ENCODE measurements at places on chromosomes 5 and 9.

DNA sequence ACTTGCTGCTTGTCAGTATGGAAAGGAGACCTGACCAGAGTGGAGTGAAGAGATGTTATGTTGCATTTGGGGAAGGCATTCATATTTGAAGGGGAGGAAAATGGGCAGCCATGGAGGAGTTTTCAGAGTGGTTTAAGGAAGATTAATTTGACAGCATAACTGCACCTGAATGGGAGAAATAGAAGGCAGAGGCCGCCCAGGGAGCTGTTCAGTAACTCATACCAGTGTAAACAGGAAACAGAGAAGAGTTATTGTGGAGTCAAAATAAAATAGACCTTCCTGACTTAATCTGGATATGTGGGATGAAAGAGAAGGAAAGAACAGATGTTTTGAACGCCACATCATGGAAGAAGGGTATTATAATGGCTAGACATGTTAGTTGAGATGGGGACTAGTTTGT is 13.4 kb downstream of the SLC44A1 start:
- no peak for DNase-seq

- peak; percentile 11 for DNase-seq
Observed at GRCh38 chr5:10133830-10134229, 115.9 kb downstream of the ATPSCKMT start.

DNA sequence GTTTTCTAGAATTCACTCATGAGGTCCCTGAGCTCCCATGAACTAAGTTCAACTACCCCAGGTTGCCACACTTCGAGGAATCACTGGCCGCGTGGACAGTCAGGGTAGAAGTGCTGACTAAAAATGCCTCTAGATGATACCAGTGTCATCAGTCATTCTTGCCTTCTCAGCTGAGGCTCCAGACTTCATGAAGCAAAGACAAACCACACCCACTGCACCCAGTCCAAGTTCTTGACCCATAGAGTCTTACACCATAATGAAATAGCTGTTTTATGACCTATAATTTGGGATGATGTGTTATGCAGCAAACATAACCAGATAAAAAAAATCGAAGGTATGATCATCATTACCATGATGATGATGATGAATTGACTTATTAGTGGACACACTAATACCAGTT is 632.9 kb upstream of the TLE4 start:
- no peak for DNase-seq

DNA sequence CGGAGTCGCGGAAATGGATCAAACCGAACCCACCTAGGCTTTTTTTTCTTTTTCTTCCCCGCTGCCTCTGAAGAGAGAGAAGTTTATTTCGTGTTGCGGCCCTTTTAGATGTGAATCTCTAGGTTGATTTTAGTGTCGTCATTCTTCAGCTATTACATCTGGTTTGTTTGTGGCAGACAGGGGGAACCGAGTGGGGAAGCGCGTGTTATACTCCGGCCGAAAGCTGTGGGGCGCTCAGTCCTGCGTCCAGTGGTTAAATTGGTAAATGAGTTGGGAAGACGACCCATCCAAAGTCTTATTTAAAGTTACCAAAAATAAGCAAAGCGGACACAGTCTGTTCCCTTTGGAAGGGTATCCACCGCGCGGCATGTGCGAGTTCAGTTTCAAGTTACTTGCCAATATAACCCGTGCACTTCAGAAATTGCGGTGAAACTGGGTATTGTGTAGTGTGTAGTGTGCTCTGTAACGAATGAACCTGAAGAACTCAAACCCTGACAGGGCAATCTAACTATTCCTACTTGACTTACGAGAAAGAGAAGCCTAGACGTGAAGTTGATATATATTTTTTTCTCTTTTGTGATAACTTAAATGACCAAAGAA is 1.3 kb downstream of the MAN2A1 start:
- DNase-seq: peak; percentile 65

GRCh38 chr9:81150016-81150625 is 539.2 kb downstream of the TLE1 start:
- DNase-seq: no peak
